ENCODE measurements at places on chromosomes 12 and 14.

DNA sequence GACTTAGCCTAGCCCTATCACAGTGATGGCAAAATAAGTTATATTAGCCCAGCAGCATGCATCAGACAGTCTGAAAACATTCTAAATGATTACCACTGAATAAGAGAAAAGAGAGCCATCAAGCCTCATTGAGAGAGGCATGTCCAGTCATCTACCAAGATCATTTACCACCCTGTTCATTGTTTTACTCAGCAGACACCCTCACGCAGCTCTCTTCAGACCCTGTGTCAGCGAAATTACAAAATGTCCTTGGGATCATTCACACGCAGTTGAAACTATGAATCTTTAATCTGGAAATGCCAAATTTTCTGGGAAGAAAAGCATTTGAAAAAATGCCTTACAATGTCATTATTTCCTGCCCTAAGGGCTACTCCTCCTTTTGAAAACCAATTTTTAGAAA, 89.5 kb downstream of the PTPRO start:
- no peak for DNase-seq

GRCh38 chr14:89007906-89008305, 183.5 kb downstream of the TTC8 start:
- no peak for DNase-seq

DNA sequence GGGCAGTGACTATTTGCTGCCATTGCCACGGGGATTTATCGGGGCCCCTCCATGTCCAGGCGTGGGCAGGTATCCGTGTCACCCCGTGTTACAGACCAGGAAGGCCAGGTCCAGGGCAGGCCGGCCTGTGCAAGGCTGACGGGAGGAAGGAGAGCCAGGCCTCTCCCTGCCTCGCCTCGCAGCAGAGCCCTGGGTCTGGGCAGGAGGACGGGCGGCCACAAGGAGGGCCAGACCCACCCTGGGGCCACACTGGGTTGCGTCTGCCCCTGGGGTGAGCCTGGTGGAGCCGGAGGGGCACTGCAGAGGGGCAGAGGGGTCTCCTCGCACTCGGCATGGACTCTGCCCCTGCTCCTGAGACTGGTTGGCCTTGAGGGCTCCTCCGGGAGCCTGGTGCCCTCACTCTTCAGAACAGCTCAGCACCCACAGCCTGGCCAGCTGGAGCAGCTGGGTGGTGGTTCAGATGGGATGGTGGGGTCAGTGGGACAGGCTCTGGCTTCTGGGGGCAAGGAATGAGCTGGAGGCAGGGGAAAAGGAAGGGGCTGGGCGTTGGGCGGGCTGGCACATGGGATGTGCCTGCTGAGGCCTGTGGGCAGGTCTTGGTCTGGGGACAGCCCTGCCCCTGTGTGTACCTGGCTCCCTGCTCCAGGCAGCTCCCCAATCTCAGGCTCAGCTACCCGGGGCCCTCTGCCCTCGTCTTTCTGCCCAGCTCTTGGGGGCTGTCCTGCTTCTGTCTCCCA, 53.9 kb downstream of the KIF26A start:
- DNase-seq, result peak; percentile 23

GRCh38 chr14:99616832-99617800, 13.1 kb upstream of the CCDC85C start:
- DNase-seq, result no peak

DNA sequence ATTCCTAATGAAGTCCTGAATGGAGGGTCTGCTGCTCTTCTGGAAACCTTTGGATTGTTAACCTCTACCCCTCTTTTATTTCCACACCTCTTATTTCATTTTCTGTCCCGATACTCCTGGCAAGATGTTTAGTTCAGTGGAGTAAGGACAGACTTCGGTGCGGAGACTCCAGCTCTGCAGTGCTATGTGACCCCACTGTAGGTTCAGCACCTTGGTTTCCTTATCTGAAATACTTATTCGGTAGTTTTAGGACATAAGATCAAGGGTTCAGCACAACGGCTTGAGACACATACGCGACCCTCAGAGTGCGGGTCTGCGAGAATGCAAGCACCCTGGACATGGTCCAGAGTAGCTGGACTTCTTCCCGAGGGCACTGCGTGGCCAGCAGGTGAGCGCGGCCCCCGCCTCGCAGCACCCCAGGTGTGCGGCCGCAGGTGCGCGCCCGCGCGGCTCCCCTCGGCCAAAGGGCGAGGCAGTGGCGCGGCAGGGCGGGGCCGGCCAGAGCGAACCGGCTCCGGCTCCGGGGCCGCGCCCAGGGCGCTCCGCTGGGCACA, 465 bp upstream of the FGD4 start:
- DNase-seq, result no peak

GRCh38 chr12:116039081-116039480, 238.4 kb downstream of the MED13L start:
- DNase-seq, result no peak

GRCh38 chr12:127178463-127178862, 1088.5 kb upstream of the TMEM132C start:
- DNase-seq, result no peak

DNA sequence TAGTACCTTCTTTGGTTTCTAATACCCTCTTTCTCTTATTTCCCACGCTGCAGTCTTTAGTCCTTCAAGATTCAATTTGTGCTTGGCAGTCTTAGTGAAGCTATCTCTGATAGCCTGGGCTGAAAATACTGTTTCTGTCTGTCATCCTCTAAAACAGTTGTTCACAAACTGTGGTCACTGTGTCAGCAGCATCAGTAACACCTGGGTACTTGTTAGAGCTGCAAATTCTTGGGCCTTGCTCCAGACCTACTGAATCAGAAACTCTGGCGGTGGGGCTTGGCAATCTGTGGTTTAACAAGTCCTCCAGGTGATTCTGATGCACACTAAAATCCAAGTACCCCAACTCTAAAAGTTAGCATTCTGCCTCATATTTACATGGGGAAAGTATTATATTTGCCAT, 217.5 kb upstream of the SEL1L start:
- DNase-seq, result no peak

DNA sequence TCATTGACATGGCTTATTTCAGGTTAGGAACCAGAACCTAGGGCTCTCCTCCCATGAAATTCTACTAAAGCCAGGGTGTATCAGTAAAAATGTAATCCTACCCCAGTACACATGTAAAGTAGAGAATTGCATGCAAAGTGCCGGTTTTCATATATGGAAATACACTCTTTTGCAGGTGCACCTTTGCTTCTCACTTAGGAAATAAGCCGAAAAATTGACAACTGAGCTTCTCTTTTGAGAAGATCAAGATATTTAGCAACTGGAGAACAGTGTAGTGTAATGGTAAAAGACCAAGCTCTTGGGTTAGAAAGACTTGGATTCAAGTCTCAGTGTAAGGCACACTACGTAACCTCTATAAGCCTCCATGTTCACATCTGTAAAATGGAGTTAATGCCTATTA, 82.4 kb downstream of the SLC38A6 start:
- DNase-seq, result no peak

GRCh38 chr14:47442211-47442610, 233.2 kb downstream of the MDGA2 start:
- DNase-seq, result no peak

DNA sequence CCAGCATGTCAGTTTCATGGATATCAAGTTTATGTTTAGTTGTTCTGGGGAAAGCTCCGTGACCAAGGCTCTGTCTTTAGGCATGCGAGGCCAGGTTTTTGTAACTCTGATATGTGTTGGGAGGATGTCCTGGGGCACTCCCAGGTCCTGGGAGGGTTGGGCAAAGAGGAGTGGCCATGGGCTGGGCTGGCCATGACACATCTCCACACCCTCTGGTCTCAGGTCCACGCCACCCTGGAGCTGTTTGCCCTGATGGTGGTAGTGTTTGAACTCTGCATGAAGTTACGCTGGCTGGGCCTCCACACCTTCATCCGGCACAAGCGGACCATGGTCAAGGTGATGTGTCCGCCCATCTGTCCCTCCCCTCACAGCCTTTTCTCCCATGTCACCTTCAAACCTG, 46.4 kb downstream of the TPCN1 start:
- DNase-seq, result no peak

GRCh38 chr12:131046813-131047788, 93.4 kb downstream of the ADGRD1 start:
- no peak for DNase-seq

- DNase-seq, result no peak
Measured at GRCh38 chr12:6452245-6452943, 552 bp downstream of the TAPBPL start.

GRCh38 chr14:93987815-93988476, 9.2 kb upstream of the CCDC197 start:
- no peak for DNase-seq

- peak; percentile 71 for DNase-seq
Measured at GRCh38 chr14:23379366-23380196, 2.7 kb downstream of the CMTM5 start.

DNA sequence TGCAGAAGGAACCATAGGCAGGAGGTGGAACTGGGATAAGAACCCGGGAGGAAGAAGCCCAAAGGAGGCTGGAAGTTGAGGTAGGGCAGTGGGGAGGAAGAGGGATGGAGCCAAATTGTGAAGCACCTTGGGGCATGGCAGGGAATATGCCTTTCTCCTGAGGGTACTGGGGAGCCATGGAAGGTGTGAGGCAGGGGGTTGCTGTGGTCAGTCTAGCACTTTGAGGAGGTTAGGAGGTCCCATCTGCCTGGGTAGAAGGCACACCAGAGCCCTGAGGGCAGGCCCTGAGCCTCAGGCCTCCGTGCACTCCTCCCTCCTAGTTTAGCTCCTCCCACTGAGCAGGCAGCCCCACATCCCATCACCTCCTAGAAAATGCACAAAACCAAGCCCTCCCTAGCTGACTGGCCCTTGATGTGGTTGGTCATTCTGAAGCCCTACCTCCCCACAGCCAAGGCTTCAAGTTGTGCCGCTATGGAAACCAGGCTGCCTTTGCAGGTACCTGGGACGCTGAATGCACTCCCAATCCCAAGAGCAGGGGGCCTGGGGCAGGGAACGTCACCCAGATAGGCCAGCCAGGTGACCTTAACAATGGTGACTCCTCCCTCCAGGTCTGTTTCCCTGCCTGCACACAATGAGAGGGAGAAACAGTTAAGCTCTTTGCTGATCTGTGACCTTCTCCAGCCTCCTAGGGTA, 15.1 kb downstream of the PHETA1 start:
- no peak for DNase-seq

- DNase-seq, result no peak
Measured at GRCh38 chr14:99176156-99176945, 95.6 kb downstream of the BCL11B start.

DNA sequence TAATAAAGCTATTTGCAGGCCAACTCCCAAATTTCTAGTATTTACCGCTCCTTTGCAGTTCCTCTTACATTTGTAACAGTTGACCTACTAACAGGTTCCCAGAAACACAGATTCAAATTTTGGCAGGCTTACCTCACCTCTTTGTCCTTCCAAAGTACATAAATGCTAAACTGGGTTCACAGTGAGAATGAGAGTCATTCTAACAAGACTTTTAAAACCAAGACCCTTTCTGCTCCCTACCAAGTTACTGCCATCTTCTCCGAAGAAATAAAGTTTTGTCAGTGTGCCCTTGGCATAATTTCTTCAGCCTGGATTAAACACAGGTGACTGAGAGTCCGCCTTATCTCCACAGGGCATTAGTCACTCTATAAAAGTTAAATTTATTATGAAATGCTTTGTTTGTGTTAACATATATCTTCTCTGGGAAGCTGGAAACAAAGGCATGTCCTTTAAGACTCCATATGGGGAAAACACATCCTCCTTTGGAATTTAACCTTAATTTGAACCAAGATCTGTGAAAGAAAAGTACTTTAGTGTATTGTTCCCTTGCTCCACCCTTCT, 28.2 kb downstream of the FOXA1 start:
- DNase-seq, result no peak

GRCh38 chr12:865614-866013, 83.9 kb downstream of the RAD52 start:
- no peak for DNase-seq

DNA sequence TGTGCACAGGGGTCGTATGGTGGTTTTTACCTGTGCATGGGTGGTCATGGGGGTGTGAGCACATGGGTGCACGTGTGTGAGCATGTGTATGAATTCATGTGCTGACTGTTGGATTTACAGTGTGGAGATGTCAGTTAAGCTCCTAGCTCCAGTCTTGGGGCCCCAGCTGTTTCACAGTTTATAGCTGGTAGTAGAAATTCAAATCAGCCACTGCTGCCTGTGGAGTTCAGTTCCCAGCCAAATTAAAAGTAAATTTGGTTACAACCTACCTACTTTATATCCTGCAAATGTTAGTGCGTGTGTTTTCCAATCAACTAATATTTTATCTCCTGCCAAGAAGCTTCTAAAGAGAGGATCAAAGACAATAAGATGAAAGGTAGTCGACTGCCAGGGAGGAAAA, 56.0 kb upstream of the HSPB8 start:
- no peak for DNase-seq

DNA sequence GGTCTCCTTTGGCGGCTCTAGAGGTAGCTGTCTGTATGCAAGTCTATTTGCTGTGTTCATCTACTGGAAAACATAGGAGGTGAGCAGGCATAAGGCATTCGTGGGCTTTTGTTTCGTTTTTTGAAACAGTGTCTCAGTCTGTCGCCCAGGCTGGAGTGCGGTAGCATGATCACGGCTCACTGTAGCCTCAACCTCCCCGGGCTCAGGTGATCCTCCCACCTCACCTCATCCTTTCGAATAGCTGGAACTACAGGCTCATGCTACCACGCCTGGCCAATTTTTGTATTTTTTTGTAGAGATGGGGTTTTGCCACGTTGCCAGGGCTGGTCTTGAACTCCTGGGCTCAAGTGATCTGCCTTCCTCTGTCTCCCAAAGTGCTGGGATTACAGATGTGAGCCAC, 27.5 kb downstream of the FLVCR2 start:
- no peak for DNase-seq

DNA sequence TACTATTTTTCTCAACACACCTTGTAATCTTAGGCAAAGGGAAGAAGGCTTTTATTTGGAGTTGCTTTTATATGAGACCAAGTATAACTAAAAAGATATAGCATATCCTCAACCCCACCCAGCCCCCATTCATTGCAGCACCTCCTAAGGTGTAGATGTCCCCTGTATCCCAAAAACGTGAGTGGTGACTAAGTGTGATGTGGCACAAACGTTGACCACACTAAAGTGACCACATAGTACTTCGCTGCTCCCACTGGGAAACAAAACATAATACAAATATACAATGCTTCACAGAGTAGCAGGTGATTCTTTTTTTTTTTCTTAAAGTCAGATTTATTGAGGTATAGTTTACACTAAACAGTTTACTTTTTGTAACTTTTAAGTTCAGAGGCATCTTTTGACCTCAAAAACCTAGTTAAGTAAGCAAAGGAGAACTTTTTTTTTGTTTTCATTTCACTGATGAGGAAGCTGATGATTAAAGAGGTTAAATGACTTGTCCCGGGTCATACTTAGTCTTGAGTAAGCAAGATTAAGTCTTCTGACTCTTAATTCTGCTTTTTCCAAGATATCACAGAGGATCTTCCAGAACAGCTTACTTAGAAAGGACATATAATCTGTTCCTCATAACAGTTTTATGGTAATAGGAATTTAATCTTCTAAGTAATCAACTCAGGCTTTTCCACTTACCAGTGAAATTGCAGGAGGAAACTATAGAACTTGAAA, 245.2 kb upstream of the PLEKHG7 start:
- no peak for DNase-seq

GRCh38 chr12:88952562-88952942, 372.3 kb upstream of the KITLG start:
- DNase-seq, result no peak

- DNase-seq, result no peak
Measured at GRCh38 chr12:47156167-47156736, 76.5 kb upstream of the AMIGO2 start.
